ENCODE measurements at places on chromosomes 16 and 17.

GRCh38 chr17:74690409-74690825 lies 22.3 kb downstream of the CD300LF start:
- DNase-seq, result peak; percentile 100

- DNase-seq, result no peak
These were observed 33.4 kb downstream of the UBE2G1 start for GRCh38 chr17:4333041-4333440.

DNA sequence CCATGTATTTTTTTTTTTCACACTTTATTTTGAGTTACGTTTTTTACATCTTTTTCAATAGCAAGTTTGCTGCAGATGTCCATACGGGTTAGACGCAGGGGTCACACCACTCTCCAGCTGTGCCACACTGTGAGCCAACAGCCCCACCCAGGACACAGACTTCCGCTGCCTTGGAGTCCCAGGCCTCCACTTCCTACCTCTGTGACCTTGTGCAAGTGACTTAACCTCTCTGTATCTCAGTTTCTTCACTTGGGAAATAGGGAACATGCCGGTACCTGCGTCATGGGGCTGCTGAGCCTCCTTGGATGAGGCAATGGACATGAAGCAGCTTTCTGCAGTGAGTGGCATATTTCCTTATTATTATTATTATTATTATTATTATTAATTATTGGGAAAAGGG lies 3.3 kb upstream of the PITPNA start:
- DNase-seq, result no peak

GRCh38 chr16:52827456-52827855 lies 225.2 kb downstream of the CHD9NB start:
- DNase-seq, result no peak

GRCh38 chr17:33229499-33229898 lies 63.6 kb downstream of the ASIC2 start:
- DNase-seq, result no peak

- peak; percentile 72 for DNase-seq
These were observed 2.3 kb downstream of the TOP2A start for GRCh38 chr17:40415390-40415789.

DNA sequence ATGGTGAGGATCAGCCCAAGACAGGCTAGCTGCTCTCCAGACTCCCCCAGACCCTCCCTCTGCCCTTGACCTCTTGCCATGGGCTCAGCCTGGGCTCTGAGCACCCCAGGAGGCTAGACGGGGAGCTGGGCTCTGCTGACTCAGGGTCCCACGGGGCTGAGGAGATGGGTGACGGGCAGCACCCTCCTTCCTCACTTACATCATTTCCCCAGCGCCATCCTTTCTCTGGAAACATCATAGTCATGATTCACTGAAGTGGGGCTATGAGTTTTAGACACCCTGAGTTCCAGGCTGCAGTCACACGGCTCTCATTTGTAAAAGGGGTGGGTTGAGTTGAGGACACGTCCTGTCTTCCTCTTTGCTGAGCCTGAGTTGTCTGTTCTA lies 3.0 kb upstream of the ITGAX start:
- peak; percentile 55 for DNase-seq

DNA sequence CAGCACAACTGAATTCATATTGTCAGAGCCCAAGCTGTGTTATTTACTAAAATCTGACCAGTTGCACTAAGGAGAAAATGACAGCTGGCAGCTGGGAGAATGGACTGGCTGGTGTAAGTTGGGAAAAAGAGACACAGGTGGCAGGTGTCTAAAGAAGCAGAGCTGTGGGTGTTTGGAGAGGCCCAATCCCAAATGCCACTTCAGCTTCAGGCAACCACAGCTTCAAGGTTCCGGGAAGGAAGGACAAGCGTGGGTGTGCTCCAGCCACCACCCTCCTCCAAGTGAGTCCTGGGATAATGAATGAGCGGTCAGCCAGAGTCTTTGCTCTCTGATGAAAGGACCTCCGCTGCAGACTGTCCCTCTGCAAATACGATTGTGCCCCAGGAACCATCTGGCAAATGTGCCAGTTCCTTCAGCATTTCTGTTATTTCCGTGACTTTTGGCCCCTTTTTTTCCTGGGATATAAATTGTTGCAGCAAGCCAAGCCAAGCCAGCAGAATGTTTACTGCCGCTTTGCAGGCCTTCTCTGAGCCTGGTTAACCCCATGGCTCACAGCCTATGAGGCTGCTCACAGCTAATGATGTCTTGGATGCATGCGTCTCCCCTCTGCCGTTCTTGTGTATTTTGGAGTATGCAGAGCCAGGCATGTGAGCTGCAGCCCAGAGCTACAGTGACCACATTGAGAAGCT lies 9.5 kb upstream of the RHBDL3 start:
- DNase-seq, result no peak

GRCh38 chr17:606508-607250 lies 108.0 kb downstream of the VPS53 start:
- no peak for DNase-seq

GRCh38 chr17:76365256-76365903 lies 11.7 kb upstream of the PRPSAP1 start:
- DNase-seq, result no peak

DNA sequence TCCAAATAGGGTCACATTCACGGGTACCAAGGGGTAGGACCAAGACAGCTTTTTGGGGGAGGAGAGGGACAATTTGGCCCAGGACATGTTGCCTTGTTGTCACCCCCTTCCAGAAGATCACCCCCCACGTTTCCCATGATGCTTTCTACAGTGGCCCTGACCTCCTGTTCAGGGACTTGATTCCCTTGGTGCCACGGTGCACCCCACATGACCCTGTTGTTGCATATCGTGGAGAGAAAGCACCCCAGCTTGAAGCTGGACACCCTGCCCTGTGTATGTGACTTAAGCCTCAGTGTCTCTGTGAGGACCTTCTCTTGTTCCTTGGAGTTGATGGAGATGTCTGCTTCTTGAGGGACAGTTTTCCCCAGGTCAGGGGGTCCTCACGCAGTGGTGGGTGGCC lies 12.6 kb downstream of the IL34 start:
- no peak for DNase-seq

DNA sequence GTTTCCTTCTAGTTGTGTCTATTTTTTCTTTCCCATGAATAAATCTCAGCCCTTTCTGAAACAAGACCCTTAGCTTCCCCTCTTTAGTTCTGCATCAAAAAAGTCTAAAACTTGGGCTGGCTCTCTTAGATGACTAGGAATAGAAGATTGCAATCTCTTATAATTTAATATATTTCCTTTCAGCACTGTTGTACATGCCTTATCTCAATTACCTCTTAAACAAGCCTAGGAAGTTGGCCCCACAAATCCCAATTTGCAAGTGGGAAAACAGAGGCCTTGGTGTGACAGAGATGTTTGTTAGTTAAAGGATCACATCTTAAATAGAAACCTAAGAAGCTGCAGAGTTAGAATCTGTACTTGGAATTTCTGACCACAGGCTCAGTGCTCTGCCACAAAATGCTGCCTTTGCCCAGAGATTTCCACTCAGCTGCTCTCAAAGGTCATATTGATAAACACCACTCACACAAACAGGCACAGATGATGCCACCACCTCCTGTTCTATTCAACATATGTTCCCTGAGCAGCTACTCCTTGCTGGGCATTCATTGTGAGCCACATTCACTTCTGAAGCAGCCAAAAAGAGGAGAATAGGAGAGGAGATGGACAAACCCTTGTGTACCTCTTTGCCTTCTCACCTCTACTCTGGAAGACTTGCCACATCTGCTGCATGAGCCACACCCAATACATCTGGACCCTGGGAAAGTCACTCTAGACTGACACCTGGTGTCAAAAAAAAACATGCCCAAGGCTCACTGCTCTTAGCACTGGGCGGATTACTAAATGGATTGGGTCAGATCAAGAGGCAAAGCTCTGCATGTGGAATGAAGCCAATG lies 5.5 kb downstream of the CCDC182 start:
- DNase-seq, result peak; percentile 50

DNA sequence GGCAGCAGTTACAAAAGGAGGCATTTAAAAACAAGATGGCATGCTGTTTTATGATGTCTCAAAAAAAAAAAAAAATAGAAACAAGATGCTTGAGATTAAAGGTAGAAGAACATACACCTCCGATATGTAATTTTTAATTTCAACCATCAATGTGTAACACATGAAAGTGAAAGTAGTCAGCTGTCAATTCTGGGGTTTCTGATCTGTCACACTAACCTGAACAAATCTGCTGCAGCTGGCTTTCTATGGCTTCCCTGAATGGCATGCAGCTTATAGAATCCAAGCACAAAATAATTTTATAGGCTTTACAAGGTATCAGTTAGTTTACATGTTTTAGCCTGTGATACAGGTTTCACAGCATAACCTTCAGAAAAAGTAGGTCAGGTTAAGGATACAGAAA lies 13.5 kb downstream of the GLYR1 start:
- no peak for DNase-seq

GRCh38 chr17:13705221-13705620 lies 103.5 kb upstream of the HS3ST3A1 start:
- no peak for DNase-seq

DNA sequence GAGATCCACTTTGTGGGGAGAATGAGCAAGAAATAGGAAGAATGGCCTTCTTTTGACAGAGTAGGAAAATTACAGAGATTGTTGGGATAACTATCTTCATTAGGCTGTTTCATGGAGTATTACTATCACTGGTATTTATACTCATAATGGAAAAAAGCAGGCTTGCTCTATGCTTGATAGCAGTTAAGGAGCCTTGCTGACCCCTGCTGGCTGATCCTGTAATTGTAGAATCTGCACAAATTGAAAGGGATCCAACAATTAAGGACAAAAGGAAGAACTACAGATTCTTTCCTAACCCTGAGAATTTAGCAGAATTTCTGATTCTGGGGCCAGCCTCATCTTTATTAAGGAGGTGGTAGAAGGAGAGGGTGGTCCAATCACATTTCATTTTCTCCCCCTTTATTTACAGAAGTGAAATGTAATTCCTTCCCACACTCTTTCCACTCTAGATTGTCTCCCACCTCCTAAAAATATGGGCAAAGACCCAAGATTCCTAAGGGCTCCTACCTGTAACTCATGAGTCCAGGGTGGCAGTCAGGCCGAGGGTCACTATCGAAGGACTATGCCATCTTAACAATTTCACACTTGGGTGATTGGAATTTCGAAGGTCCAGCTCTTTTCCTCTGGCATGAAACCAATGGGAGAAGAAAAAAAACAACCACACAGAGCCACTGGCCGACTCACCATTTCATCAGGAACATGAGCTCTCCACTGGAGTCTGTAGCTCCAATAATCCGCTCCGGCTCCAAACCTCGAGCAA lies 26.3 kb downstream of the NFE2L1 start:
- DNase-seq, result peak; percentile 88

DNA sequence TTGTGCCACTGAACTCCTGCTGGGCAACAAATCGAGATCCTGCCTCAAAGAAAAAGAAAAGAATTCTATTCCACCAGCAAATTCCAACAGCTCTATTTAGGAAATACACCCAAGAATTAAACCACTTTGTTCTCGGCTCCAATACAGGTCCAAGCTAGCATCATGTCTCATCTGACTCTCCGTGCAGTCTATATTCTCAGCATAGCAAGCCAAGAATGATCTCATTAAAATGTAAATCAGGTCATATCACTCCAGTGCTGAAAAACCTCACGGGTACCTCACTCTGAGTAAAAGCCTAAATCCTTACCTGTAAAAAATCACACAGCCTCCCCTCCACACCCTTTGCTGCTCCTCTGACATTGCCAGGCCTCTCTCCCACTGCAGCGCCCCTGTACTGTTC lies 23.9 kb downstream of the UBE2G1 start:
- DNase-seq, result no peak

DNA sequence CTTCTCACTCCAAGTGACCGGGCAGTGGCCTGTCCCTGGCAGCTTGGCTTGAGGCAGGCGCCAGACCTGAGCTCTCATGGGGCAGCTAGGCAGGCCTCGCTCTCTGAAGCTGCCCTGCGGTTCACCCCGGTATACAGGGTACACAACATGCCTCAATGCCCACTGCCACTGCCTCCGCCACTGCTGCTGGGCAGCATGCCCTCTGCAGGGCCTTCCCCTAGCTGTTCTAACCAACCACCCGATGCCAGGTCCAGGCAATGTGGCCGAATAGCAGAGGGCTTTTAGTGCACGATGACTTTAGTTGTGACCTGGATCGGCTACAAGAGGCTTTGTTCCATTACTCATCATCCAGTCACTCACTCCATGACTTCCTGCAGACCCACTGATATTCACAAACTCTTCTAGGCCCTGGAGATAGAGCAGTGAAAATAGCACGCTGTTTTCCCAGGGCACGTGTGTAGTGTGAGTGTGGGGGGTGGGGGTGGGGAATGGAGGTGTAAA lies 19.7 kb downstream of the CDC42EP4 start:
- DNase-seq, result no peak

DNA sequence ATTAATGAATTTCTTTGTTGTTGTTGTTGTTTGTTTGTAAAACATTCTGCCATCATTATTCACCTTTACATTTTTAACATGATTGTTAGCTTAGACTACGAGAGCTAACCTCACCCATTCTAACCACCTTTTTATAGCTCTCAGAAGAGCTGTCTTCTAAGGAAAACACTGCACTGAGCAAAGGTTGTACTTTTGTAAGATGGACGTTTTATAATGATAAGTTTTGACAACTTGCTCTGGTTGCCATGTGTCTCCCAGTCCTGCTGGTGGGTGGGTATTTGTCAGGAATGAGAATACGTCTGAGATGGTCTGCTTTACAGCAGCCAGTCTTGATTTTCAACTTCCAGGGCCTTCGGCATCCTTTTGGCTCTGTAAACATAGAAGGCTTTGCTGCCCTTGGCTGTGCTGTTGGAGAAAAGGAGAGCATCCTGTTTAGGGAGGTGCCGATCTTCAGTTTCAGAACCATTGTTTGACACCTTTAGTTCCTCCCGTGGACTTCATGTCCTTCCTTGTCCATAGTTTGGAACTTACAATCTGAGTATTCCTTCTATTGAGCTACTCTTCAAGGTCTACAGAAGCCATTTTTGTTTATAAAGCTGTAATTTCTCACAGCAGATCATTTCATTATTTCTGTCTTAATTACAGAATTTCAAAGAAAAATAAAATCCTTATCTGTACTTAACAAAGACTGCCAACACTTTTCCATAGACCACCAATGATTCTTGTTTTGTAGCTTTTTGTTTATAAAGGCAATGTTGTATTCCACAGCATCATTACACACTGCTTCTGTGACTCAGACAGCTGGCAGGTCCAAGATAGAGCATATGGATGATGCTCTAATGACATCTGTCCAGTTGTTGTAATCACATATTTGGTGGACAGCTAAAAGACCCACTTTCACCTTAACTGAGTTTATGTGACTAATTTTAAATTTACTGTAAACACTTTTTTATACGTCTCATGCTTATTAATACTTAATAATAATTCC lies 270.1 kb upstream of the TBX2 start:
- no peak for DNase-seq
